ENCODE measurements at places on chromosomes 16 and 17.

GRCh38 chr17:75552425-75553294 is 27.2 kb downstream of the LLGL2 start:
- DNase-seq: peak; percentile 68

DNA sequence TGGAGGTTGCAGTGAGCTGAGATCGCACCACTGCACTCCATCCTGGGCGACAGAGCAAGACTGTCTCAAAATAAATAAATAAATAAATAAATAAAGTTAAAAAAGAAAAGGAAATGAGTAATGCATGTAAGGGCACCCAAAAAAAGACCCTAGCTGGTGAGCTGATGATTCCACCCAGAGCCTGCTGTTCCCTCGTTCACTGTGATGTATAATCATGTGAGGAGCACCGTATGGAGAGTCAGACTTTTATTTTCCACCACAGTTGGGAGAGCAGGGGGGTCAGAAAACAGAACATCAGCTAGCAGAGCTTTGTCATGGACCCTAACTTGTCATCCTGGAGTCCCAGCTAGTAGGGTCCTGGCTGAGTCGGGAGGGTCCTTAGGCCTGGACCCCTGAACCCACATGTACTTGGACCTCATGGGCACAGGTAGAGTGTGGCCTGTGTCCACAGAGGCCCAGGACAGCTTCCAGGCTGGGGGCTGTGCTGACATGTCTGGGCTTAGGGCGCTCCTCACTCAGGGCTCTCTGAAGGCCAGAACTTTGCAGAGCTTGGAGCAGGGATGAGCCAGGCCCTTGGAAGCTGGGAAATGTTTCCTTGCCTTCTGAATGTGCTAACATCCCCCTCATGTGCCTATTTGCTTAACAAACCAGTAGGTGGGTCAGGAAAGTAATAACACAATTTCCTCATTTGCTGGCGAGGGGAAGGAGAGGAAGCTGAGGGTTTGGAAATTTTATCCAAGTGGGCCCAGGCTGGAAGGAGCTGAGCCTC is 18.8 kb upstream of the LASP1NB start:
- DNase-seq: no peak

DNA sequence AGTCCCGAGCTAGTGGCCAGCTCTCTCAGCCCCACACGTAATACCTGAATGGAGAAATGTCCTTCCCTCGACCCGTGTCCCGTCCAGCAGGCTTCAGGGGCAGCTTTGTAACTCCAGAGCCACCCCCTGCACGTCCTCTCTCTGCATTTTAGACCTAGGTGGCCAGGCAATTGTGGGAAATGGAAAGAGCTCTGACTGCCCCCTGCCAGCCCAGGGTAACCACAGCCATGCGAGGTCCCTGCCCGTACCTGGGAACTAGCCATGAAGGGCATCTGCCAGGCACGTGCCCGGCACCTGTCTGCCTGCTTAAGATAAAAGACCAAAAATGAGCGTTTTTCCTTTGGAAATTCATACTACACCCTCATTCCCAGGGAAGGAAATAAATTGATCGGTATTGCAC is 9.2 kb downstream of the MAPK8IP3 start:
- no peak for DNase-seq

- no peak for DNase-seq
Measured at GRCh38 chr16:73753931-73754330, 542.7 kb upstream of the PSMD7 start.

- peak; percentile 26 for DNase-seq
Measured at GRCh38 chr17:74822939-74823367, 36.7 kb downstream of the GRIN2C start.

DNA sequence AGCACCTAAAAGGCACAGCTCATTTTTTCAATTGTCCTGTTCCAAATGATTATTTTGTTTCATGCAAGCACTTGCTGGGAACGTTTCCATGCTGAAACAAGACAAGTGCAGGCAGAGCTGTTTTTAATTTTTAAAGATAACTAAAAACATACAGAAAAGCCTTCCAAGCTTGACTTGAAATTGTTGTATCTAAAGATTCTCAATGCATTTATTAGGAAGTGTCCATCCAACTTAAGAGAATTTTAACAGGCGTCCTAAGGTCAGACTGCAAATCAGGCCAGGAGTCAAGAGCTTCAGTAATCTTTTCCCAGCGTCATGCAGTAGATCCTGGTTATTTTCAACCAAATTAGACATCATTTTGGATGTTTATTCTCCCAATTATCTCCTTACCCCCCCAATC is 702.8 kb downstream of the KCNJ2 start:
- DNase-seq: no peak

- no peak for DNase-seq
Measured at GRCh38 chr17:6642592-6642991, 1.7 kb downstream of the TXNDC17 start.

DNA sequence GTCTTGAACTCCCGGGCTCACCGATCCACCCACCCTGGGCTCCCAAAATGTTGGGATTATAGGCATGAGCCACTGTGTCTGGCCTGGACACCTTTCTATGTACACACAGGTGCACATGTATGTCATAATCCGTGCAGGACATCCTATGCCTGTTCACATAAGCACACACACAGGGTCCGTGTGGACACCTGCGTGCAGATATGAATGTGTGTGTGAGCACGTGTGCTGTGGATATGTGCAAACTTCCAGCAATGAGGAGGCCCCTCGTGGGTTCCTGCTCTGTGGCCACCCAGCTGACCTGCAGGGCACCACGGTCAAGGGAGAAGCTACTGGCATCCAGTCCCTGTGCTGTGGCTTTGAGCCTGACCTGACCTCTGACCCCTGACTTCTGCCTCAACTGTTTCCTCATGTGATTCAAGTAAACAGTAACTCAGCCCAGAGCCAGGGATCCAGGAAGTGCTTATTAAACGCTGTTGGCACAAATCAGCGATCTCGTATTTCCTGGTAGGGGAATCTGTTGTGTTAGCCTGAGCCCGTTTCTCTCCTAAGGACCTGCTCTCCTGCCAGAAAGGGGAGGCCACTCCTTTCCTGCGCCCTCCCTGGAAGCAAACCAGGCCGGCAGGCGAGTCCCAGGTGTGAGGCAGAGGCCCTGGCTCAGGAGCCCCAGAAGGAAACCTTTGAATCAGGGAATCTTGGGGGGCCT is 6.5 kb downstream of the CPNE7 start:
- no peak for DNase-seq

- DNase-seq: no peak
Measured at GRCh38 chr16:8946544-8946943, 17.2 kb downstream of the USP7 start.

DNA sequence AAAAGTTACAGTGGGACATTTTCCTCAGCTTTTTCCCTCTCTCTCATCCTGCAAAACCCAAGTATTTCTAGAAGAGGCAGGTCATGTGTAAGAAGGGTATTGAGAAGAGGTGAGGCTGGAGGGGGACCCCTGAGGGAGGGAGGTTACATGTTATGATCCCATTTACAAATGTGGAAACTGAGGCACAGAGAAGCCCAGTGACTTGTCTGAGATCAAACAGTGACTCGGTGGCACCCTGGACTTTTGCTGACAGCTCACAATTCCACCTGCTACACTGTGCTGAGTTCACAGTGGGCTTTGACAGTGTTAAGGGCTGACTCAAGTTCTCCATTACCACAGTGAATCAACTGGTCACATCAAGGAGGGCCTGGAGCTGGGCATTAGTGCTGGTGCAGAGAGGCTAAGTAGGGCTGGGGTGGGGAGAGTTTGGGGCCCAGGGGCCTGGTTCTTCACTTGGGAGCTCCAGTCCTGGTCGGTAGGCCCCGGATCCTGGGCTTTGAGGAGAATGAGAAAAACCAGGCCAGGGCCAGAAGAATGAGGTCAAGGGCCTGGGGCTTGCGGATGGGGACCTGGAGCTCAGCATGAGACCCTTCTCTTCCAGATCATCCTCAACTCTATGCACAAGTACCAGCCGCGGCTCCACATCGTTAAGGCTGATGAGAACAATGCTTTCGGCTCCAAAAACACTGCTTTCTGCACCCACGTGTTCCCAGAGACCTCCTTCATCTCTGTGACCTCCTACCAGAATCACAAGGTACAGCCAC is 26.0 kb downstream of the TBX4 start:
- no peak for DNase-seq

DNA sequence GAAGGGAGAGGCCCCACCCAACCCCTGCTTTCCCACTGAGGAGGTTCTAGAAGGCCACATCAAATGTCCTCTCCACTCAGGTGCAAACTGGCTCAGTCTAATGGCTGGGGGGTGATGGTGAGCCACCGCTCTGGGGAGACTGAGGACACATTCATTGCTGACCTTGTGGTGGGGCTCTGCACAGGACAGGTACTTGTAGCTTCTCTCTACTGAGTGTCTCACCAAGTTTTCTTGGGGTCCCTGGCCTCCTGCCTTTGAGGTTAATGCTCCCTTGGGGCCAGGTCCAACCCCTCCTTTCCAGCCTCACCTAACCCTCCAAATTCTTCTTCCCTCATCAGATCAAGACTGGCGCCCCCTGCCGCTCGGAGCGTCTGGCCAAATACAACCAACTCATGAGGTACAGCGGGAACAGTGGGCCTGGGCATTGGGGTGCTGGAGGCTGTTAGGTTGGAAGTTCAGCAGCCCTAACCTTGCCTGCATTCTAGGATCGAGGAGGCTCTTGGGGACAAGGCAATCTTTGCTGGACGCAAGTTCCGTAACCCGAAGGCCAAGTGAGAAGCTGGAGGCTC is 5.7 kb downstream of the ENO3 start:
- DNase-seq: no peak

- peak; percentile 54 for DNase-seq
Measured at GRCh38 chr16:31010585-31011325, at the start of gene STX1B. Gene STX1B, minus strand, starts transcription at chr16:31010638. Its CDS starts 242 bp downstream, at chr16:31010396.

DNA sequence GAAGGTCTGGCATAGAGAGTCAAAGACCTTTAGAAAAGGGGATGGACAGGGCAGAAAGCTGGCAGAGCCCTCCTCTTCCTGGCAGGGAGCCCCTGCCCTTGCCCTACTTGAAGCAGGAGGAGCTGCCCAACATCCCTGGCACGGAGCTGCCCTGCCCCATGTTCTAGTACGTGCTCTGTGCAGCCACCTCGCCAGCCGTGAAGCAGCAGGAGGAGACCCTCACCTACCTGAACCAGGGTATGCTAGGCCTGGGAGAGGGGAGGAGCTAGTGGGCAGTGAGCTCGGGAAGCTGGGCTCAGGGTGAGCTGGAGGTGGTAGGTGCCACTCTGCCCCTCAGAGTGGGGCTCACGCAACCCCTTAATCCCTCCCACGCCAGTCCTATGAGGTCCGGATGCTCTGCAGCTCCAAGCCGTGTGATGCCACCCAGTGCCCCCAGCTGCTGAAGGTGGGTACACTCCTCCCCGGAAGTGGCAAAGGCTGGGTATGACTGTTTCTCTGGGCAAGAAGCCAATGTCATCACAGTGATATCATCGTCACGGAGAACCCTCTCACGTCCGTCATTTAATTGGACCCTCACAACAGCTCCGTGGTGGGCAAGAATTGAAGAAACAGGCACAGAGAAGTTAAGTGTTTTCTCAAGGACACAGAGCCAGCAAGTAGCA is 12.7 kb upstream of the STAC2 start:
- no peak for DNase-seq

DNA sequence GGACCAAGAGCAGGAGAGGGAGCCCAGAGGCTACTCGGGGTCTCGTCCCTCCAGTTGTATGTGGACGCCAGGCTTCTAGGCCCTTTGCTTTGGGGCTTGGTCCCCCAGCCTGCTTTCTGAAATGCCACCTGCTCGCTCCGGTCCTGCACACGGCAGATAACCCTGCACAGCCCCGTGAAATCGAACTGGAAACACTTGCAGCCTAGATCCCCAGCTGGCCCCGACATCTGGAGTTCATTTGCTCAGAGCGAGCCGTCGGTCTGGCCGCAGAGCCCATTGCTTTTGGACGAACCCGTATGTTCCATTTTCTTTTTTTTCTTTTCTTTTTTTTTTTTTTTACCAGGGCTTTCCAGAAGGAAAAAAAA is 22.9 kb downstream of the C1QTNF1 start:
- DNase-seq: peak; percentile 95

DNA sequence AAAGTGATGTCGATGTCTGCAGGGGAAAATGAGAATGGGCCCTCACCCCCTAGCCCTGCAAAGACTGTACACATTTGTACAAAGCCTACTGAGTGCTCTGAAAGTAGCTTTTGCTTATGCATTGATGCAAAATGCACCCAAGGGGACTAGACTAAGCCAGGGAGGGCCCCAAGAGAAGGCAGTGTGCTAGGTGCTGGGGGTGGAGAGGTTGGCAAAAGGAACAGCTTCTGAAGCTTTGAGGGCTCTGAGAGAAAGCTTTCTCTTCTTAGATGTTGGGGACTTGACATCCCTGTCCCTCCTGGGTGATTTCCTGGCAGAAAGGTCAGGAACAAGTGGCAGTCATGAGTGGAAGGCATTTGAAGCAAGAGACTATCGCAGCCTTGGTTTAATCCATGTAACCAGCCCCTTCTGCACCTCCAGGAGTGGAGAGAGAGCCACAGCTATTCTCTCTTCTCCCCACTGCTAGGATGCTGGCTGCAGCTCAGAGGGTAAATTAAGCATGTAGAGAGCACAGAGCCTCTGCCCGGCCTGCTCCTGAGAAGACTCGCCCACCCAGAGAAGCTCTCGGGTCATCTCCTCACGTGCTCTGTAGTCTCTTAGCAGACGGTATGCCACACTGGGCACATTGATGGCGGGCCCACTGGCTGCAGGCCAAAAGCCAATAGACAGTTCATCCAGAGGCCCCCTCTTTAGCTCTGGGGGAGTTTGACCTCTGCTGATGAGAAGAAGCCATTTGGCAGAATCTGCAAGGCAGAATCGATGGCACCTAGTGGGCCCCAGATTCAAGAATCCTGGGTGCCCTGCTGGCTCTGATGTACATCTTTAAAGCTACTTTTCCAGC is 221.4 kb downstream of the MSI2 start:
- DNase-seq: no peak

GRCh38 chr16:66605177-66605978 is 874 bp downstream of the CMTM3 start:
- peak; percentile 53 for DNase-seq

DNA sequence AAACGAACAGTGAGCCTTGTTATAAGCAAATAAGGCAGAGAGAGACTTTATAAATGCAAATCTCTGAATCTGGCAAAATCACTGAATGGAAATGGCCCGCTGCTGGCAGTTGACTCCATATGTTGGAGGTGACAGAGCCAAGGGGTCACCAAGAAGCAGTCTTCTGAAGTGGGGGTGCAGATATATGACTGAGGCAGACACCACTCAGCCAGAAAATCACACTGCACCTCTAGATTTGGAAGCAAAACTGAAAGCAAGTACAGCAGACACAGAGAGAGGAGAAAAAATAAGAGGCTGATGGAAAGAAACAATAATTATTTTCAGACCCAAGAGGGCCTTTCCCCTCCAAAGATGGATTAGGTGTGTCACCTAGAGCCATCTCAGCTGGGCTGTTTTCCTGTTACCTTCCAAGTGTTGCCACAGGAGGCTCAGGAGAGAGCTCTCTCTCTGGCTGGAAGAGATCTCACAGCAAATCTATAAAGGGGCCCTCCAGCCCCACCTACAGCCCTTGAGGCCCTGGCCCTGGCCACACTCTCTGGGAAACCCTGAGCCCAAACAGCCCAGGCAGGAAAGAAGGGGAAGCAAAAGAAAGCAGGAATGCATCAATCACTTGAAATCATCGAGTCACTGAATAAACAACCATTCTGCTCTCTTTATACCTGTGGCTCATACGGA is 585.1 kb upstream of the PSMD7 start:
- DNase-seq: no peak

GRCh38 chr16:82236875-82237274 is 66.9 kb upstream of the MPHOSPH6 start:
- no peak for DNase-seq
